ENCODE measurements at places on chromosomes 16 and 17.

DNA sequence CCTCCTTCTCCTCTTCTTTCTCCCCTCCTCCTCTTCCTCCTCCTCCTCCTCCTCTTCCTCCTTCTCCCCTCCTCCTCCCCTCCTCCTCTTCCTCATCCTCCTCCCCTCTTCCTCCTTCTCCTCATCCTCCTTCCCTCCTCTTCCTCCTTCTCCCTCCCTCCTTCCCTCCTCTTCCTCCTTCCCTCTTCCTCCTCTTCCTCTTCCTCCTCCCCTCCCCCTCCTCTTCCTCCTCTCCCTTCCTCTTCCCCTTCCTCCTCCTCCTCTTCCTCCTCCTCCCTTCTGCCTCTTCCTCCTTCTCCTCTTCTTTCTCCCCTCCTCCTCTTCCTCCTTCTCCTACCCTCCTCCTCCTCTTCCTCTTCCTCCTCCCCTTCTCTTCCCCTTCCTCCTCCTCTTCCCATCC lies 5.1 kb upstream of the PITPNM3 start:
- DNase-seq = no peak

DNA sequence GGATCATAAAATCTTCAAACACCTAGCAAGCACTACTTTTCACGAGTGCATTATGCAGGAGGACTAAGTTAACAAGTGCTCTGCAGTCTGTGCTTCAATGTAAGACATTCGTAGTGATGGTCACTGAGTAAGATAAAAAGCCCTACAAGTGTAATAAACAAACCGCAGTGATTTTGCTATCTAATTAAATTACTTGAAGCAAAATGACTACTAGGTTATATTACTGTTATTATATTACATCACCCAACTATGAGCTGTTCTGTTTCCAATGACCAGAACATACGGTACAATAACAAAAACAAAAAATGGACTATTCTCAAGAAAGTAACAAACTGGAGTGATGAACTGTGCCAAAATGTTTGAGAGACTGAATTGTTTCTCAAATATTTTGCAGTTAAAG lies 11.2 kb downstream of the KLHL10 start:
- no peak for DNase-seq

- DNase-seq = no peak
These were observed 11.3 kb upstream of the PITPNM3 start for GRCh38 chr17:6567528-6568183.

GRCh38 chr17:47131761-47132160 lies 57.3 kb downstream of the CDC27 start:
- DNase-seq = no peak

DNA sequence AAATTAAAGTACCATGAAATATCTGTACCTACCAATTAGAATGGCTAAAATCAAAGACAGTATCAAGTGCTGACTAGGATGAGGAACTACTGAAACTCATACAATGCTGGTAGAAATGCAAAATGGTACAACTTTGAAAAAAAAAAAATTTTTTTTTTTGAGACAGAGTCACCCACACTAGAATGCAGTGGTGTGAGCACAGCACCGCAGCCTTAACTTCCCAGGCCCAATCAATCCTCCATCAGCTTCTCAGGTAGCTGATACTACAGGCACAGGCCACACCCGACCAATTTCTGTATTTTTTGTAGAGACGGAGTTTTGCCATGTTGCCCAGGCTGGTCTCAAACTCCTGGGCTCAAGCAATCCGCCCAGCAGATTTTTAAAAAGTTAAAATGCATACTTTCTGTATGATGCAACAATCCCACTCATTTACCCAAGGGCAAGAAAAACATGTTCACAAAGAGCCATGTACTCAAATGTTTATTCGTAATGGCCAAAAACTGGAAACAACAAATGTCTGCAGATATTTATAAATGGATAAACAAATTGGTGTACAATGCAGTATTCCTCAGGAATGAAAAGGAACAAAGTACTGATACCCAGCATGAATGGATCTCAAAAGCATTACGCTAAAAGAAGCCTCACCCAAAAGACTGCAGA lies 8.7 kb downstream of the SMURF2 start:
- DNase-seq = no peak

- peak; percentile 0 for DNase-seq
These were observed 9.4 kb downstream of the SNX20 start for GRCh38 chr16:50671644-50672260.

DNA sequence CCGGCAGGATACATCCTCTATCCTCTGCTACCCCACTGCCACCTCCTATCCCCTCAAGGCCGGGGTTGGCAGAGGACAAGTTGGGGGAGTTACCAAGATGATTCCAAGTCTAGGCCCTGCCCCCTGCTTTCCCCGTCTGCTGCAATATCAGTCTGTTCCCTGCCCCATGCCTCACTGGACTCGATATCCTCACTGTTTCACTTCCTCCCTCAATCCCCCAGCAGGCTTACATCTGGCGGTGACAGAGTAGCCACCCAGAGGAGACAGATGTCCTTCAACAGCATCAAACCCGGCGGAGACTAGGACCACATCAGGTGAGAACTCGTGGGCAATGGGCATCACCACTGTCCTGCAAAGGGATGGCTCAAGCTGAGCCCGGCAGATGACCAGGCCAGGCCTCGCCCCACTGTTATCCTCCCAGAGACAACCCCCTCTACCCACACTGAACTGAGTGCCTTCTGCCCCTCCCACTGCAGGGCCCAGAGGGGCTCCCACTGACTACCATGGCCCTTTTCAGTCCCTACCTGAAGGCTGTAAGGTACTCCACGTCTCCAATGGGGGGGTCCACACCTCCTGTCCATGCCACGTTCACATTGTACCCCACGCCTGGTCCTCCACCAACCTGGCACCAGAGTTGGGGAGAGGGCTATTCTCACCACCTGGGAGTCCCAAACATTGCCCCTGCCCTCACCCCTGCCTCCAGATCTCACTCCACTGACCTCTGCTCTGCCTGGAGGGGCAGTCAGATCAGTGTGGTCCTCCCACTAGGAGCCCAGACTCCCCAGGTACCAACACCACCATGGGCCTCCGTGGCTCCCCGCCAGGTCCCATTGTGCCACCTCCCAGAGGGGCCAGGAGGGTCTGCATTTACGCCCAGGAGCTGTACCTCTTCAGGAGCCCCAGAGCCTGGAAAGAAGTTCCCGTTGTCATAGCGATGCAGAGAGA lies 9.6 kb downstream of the G6PC3 start:
- DNase-seq = no peak

GRCh38 chr16:74279266-74279665 lies 17.3 kb upstream of the PSMD7 start:
- no peak for DNase-seq

DNA sequence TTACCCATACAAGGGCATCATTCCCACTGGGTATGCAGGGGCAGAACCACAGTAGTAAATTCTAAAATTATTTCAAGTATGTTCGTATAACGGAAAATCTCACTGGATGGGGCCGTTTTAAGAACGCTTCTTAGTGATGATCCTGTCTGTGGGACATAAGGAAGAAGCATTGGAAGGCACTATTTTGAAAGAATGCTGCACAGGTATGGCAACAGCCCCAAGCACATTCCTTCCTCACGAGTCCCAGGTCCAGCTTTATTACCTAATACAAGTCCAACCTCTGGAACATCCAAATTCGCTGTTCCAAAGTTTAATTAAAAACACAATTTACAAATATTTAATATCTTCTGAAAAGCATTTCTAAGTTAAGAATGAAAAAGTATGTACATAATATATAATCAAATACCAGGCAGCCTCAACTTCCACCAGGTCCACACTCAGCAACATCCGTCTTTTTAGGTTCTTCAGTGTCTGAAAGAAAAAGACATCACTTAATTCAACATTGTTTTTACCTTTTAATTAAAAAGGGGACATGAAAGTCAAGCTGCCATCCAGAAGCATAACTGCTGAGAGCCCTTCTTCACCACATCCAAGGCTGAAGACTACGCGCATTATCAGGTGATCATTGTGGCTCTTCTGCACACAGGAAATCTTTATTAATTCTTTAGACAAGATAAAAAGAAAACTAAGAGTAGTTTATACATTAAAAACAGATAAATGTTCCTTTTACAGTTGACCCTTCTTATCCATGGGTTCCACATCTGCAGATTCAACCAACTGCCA lies 49.8 kb downstream of the BRD7 start:
- no peak for DNase-seq

DNA sequence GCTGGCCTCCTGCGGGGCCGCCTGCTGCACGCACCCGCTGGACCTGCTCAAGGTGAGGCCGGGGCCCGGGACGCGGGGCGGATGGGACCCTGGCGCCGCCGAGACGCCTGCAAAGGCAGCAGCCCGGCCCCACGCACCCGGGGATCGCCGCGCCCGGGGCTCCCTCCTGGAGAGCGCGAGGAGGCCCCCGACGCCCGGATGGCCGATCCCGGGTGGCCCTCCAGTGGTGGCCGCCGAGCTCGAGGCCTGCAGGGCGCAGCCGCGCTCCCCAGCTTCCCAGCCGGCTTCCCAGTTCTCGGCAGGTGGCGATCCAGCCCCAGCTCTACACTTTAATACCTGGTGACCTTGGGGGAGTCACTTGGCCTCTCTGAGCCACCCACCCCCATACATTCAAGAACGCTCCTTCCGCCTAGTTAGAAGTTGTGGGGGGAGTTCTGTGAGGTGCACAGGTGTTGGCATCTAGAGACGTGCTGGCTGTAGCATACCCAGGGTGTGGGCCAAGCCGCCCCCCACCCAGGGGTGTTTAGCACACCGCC lies 452 bp downstream of the SLC25A10 start:
- peak; percentile 45 for DNase-seq

DNA sequence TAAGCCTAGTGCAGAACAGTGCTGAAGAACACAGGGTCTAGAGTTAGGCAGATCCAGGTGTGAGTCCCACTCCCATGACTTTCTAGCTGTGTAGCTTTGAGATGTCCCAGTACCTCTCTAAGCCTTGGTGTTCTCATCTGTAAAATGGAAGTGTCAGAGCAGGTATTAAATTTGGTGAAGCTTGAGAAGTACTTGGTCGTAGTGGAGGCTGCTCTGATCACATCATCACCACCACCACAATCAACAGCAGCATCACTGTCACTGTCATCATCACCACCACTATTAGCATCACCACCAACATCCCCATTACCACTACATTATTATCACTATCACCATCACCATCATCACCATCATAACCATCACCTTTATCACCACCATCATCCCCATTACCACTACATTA lies 132.1 kb downstream of the CMIP start:
- no peak for DNase-seq

DNA sequence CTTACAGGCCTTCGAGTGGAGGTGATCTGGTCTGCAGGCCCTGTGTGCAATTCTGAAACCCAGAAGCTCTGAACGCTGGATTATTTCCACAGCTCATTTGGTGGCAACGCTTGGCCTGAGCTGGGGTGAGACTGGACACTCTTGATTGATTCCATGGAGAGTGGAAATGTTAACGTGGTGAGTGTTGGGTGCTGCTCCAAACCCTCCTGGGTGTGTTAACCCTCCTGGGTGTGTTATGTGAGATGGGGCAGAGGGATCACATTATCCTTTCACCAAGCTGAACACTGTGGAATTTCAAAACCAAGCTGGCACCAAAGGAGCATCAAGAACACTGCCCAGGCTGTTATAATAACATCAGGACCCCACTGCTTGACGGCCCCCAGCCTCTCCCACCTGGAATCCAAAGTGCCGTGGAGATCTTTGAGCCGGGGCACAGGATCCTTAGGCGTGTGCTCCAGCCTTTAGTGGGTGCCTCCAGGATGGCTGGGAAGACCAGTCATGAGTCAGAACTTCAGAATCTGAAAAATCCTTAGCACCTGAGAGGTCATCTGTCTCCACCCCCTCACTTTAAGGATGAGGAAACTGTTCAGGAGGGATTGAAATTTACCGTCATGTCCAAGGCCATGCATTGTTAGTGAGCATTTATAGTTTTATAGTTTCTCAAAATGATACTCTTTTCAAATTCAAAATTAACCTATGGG lies 75.0 kb downstream of the RPTOR start:
- DNase-seq = no peak

- no peak for DNase-seq
These were observed 1.2 kb downstream of the CBX4 start for GRCh38 chr17:79837888-79838521.

DNA sequence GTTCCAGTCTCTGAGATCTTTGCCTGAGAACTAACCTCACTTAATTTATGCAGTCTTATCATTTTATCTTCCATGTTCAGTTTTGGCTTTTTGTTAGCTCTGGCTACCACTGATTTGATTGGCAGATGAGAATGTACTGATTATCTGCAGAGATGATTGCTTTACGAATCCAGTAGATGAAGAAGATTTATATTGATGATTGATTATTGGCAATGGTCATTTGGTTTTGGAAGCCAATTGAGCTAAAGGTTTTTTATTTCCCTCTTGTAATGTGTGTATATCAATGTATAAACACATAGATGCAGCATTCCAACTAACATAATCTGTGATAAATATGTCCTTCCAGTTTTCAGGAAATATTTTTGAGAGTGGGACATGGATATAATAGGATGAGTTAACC lies 763.6 kb downstream of the CDH11 start:
- DNase-seq = no peak

- DNase-seq = no peak
These were observed 58.5 kb downstream of the BAHCC1 start for GRCh38 chr17:81453712-81454111.

GRCh38 chr17:32575852-32576251 lies 89.1 kb downstream of the CDK5R1 start:
- no peak for DNase-seq

DNA sequence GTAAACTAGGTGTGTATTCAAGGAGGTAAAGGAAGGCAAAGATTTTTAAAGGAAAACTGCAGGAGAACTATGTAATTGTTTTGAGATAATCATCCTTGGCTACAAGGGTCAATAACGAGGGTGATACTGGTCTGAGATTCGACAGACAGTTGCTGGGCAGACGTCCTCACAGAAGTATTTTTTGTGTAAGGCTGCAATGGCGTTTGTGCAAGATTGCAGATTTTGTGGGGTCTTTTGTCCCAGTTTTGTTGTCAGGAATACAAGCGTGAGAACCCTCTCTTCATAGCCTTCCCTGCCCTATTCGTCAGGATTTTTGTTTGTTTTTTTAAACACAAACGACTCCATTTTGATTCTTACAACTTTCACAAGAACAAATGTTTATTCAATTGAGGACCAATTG lies 57.5 kb downstream of the GPR139 start:
- no peak for DNase-seq

GRCh38 chr16:3983081-3983520 lies 102.6 kb upstream of the CREBBP start:
- DNase-seq = peak; percentile 33

- DNase-seq = no peak
These were observed 14.8 kb downstream of the PMP22 start for GRCh38 chr17:15250135-15250860.

All from NCI-H2081 (cell line).